Activated CD4-positive, alpha-beta T cell treated with anti-CD3 and anti-CD28 coated beads, Interleukin-2, Interleukin-4, amounts not matched to agents 100 ng/mL and 50 ng/mL, durations not matched to agents 16 hours and 8 hours (primary cell): ENCODE measurements at places on chromosomes 16 and 17.

GRCh38 chr17:78081551-78081950 is 47.0 kb downstream of the TMC6 start:
- no peak for DNase-seq

GRCh38 chr16:918068-918467 is 52.7 kb downstream of the LMF1 start:
- DNase-seq: no peak

DNA sequence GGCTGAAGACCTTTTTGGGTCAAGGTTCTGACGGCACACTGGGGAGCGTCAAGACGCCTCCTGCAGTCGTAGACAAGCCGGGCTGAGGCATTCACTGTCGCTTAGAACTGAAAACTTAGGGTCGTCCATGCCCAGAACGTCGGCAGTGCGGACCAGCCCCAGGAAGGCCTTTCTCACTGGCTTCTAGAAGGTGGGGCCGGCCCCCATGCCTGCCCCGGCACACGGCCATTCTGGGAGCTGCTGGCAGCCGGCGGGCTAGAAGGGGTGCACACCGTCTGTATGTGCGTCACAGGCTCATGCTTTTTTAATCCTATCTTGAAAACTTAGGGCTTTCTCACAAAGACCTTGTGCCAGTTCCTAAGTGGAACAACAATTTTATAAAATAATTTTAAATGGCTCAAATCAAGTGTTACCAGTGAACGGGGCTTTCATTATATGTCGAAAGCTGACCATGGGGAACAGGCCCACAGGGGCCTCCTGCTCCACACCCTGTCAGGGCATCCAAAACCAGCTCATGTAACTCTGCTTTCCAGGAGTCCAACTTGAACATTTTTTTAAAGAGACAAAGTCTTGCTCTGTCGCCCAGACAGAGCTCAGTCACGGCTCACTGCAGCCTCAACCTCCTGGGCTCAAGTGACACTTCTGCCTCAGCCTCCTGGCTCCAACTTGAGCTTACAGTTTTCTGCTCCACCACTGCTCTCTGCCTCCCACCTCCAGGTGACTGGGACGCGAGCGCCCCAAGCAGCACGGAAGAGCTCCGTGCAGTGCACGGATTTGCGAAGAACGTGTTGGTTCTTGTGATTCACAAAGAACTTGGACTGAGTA is 111.2 kb downstream of the ANKRD11 start:
- no peak for DNase-seq

DNA sequence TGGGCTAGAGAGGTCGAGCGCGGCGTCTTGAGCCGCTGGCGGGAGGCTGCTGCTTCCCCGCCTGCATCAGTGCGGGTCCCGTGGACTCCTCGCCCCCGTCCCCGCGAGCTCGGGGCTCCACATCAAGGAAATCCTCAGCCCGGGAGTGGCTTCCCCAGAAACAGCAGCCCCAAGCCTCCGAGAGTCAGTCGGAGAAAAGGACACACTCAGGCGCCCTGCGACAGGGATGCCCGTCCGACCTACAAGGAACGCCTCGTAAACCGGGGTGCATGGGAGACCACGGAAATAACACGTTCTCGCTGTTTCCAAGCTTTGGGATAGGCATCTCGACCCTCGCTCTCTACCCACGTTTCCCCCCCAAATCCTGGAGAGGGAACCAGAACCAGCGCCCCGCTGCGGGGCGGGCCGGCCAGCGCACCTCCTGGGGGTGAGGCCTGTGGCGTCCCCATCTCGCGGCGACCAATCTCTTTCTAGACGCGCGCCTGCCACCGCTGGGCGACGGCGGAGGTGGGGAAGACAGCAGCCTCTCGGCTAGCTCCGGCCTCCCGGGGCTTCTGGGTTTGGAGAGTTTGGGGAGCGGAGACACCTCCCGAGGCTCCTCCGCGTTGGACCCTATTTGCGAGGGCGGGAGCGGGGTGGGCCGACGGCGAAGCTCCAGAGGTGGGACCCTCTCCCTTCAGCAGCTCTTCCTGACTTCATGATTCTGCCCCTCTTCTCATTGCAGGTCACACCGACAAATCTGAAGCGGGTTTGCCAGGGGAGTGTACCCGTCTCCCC is 759 bp upstream of the TP53I13 start:
- DNase-seq: peak; percentile 85

GRCh38 chr16:58732545-58733247 is 1.4 kb downstream of the GOT2 start:
- DNase-seq: peak; percentile 66
